Activated CD4-positive, alpha-beta T cell treated with anti-CD3 and anti-CD28 coated beads for 1 hour (primary cell): ENCODE measurements at places on chromosomes 16 and 17.

DNA sequence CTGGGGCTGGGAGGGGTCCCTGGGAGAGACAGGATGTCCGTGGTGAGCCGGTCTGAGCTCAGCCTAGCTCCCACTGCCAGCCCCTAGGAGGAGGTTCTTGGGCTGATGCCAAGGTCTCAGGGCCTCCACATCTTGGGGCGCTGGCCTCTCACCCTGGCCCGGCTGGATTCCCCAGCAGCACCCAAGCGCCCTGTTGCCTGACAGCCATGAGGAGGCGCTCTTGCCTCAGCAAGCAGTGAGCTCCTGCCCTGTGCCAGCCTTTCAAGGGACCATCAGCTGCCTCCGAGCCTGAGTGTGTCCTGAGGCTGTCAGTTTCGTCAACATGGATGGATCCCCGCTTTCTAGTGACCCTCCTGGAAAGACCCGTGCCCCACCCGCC, 234.9 kb upstream of the CIBAR2 start:
- no peak for DNase-seq

DNA sequence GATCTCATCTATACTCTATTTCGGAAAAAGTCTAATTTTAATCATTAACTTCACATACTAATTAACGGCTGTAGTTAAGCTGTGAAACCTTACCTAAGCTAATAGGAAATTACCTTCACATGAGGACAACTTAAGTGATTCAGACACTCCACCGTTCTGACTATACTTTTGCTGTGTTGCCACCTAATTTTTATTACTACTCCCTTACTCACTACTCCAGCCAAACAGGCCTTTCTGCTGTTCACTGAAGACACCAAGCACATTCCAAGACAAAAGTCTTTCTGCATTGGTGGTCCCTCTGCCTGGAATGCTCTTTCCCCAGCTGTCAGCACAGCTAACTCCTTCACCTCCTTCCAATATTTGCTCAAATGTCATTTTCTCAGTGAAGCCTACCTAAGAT, 1.3 kb downstream of the CMTR2 start:
- no peak for DNase-seq

GRCh38 chr17:67139784-67140665, 95.7 kb downstream of the CACNG1 start:
- no peak for DNase-seq

- DNase-seq, result no peak
These were observed 48.8 kb downstream of the MRM3 start for GRCh38 chr17:830950-831349.

- no peak for DNase-seq
These were observed 42.6 kb upstream of the RPL38 start for GRCh38 chr17:74160656-74161502.

GRCh38 chr17:76271669-76272540, 6.8 kb downstream of the UBALD2 start:
- peak; percentile 67 for DNase-seq

GRCh38 chr16:48608871-48609651, 919 bp downstream of the N4BP1 start:
- peak; percentile 41 for DNase-seq

DNA sequence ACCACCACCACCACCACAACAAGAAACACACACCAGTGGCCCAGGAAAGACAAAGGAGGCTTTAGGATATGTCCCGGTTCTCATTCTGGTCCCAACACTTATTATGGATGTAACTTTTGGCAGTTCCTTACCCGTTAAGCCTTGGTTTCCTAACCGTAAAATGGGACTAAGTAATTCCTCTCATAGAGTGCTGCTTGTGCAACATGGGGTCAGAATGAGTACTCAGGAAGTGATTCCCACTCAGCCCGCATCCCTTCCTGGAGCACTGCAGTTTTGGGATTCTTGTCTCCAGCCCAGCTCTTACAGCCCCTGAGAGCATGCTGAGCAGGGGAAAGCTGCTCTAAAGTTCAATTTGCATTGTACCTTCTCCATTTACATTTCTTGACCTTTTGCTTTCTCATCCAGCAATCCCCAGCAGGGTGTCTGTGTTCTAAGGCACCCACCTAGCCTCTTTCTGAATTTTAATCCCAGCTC, 262.6 kb downstream of the PRKCA start:
- no peak for DNase-seq

DNA sequence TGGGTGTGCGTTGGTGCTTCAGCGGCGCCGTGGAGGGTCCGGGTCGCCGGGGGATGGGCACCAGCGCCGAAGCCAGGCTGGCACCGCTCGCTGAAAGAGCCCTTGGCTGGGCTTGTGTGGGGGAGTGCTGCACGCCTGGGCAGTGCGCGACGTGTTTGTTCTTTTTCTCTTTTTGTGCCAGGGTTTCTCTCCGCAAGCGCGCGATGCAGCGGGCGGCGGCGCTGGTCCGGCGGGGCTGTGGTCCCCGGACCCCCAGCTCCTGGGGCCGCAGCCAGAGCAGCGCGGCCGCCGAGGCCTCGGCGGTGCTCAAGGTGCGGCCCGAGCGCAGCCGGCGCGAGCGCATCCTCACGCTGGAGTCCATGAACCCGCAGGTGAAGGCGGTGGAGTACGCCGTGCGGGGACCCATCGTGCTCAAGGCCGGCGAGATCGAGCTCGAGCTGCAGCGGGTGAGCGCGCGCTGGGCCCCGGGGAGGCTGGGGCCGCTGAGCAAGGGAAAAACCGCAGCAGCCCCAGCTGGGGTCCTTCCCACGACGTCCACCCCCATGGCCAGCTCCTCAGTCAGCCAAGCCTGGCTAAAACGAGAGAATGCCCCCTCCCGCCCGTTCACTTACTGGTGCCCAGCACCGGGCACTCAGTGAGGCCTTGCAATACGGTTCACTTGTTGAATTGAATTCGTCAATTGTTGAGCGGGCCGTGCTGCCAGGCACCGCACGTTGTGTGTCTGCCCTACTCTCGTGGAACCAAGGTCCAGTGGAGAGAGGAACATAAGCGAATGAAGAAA, 541 bp downstream of the GPT2 start:
- no peak for DNase-seq

DNA sequence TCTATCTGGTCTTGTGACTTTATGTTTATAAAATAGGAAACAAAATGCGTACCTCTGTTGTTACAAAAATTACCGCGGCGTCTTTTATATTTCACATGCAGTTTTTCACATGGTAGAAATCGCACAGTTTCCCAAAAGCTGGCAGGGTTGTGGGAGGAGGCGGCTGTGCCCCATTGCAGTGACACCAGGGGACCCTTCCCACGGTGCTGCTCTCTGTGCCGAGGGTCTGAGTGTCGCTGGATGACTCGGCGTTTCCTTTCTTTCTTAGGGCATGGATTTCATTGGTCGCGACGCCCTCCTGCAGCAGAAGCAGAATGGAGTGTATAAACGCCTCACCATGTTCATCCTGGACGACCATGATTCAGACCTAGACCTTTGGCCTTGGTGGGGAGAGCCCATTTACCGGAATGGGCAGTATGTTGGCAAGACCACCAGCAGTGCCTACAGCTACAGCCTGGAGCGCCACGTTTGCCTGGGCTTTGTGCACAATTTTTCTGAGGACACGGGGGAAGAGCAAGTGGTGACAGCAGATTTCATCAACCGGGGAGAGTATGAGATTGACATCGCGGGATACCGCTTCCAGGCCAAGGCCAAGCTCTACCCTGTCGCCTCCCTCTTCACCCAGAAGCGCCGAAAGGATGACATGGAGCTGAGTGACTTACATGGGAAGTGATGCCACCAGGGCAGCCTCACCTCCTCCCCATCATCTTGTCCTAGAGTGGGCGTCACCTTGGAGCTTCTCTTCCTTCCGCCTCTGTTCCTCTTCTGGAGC, 17.2 kb upstream of the CLEC18C start:
- no peak for DNase-seq
